ENCODE measurements at places on chromosomes 2 and 18.

DNA sequence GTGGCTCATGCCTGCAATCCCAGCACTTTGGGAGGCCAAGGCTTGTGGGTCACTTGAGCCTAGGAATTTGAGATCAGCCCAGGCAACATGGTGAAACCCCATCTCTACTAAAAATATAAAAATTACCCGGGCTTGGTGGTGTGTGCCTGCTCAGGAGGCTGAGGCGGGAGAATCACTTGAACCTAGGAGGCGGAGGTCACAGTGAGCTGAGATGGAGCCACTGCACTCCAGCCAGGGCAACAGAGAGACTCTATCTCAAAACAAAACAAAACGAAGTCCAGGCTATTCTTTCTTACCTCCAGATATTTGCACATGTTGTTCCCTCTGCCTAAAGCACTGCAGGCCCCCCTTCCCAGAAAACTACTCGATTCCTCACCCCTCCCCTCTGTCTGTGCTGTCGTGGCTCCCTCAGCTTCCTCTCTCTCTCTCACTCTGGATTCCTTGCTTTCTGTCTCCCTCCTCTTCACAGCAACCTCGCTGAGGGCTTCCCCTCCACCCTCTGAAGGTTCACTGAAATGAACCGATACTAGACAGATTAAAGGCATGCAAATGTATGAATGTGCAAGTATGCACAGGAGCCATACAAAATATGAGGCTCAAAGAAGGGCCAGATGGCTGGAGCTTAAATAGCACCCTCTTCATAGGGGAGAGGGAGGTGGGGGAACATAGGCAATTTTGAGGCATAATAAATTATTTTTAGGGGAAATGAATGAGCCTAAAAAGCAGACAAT lies 18.5 kb downstream of the TMEM177 start:
- no peak for DNase-seq

DNA sequence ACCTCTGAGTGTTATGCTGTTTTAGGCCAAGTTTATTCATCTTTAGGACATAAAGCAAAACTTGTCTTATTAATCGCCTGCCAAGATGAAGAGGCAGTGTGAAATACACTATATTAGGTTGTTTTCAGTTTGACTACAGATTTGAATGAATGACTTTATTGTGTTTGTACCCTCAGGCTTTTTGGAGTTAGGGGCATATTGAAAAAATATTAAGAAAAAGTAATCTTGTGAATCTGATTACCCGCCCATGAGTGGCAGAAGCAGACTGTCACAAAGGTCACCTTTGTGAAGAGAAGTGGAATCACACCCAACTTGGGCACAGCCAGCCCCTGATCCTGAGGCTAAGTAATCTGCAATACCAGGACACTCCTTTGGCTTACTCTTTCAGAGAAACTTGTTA lies 382.5 kb downstream of the NYAP2 start:
- no peak for DNase-seq

DNA sequence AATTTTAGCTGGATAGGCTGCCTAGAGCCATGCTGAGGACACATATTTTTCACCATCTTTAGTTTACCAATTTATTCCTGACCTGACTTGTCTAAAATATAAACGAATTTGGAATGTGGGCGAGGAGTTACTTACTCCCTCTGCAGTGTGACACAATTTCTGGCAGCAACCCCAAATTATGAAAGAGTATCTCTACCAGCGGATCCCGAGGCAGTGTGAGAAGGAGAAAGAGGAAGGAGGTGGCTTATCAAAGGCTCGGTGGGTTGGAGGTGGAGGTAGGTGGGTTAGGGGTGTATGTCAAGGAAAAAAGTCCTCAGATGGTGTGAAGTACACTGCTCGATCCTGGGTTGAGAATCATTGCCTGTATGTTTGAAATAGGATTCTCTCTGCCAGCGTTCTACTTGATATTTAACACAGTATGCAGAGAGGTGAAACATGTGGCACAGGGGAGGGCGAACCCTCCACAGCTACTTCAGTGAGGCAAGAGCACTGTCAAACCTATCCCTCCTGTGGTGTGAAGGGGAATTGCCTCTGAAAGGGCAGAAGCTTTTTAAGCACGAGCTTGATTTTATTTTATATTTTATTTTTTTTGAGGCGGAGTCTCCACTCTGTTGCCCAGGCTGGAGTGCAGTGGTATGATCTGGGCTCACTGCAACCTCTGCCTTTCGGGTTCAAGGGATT lies 76.0 kb downstream of the RFTN2 start:
- no peak for DNase-seq

DNA sequence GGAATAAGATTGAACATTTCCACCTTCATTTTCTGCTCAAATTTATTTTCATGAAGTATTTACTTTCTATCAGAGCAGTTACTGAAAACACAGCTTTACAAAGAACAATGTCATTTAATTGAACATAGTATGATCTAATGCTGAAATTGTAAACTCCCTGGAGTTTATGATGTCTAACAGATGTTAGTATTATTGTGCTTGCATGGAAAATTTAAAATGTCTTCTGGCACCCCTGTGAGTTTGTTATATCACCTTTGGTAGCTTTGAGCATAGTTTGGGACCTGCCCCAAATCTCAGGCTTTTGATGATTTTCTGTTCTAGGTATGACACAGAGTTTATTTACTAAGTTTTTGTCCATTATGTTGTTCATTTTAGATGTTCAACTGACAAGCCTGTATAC lies 28.1 kb downstream of the FAM171B start:
- no peak for DNase-seq

DNA sequence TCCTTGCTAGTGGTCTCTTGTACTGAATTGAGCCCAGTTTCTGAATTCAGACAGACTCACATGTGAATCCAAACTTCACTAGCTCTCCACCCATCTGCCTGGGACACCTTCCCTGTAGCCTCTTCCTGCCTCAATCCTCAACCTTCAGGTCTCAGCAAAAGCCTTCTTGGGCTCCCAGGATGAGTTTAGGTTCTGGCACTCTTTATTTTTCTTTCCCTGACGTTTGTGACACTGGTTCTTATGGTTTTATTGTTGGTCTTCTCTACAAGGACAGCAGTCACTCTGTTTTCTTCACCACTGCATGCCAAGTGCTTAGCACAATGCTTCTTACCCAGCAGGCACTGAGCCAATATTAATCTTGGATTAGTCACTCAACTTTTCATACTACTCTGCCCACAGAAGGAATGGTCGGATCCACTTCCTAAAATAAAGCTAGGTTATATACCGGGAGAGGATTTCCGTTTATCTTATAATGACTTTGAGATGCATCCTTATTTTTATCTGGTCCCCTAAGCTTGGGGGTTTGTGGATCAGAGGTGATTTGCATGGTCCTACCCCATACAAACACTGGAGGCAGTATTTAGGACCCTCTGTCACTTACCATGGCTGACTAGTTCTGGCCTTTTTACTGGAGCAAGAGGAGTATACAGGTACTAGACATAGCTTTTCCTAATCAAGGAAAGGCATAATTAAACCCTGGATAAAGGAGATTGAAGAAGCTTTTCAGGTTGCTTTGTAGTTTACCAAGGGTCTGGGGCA lies 186.3 kb downstream of the MYCN start:
- DNase-seq = no peak

DNA sequence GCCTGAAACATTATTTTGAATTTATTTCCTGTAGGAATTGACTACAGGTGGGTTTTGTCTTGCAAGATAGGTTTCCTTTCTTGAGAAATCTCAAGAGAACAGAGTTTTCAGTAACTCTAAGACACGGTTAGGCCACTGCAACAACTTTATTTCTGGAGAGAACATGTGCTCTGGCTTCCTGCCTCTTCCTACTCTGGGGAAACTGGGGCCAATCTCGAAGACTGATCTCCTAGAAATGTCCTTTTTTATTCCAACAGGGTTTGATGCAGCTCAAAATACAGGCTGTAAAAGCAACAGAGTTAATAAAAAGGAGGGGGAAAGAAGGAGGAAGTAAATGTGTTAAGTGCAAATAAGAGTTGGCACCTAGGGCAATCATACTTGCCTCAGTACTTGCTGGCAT lies 4.0 kb upstream of the SLC20A1 start:
- no peak for DNase-seq

GRCh38 chr2:224909885-224910573 lies 132.2 kb downstream of the DOCK10 start:
- DNase-seq = no peak

- no peak for DNase-seq
These were observed 198.0 kb downstream of the CDH20 start for GRCh38 chr18:61531182-61531581.

DNA sequence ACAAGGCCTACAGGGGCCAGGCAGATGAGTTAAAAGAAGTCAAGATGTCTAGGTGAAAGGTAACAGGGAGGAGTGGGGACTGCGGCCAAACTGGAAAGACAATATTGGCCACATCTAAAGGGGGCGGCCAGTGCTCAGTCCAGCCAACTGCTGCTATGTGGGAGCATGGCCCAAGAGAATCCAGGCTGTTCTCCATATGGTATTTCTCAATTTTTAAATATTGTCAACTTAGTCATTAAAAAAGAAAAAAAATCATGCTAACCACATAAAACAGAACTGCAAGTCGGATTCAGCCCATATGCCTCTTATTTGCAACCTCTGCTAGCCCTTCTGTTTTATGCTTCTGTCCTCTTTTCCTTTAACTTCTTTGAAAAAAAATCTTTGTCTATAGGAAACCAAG lies 14.8 kb downstream of the TRABD2A start:
- no peak for DNase-seq

- no peak for DNase-seq
These were observed 210.9 kb upstream of the TMEM200C start for GRCh38 chr18:6106091-6106685.

- DNase-seq = no peak
These were observed 223.8 kb downstream of the ATAD2B start for GRCh38 chr2:23703037-23703582.
